ENCODE measurements at places on chromosomes 12 and 14.

DNA sequence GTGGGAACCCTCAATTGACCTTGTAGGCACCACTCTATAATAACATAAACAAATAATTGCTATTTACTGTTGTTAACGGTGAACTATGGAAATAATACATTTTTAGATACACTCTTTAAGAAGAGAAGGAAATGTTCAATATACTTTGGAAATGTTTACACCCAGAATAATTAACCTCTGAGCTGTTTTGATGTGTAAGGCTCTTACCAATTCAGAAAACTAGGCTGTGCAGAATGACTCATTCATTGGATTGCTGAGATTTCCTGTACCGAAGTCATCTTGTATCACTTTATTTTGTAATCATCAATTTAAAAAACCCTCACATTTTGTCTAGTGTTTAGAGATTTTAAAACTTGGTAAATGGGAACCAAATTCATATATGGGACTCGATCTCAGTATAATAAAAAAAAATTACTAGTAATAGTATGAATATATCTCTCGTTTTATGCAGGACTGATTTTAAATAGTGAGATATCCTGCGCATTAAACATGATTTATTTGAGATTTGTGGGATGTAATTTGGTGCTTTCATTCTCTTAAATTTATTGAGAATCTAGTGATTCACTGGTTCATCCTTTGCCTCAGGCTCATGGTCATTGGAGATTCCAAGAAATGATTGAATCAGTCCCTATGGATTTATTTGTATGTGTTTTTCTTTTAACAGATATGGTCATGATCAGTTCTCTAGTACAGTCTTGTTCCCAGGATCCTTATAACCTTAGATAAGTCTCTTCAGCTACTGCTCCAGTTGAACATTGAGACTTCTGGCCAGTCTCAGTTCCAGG, 3.9 kb downstream of the SAMD4A start:
- DNase-seq, result no peak

DNA sequence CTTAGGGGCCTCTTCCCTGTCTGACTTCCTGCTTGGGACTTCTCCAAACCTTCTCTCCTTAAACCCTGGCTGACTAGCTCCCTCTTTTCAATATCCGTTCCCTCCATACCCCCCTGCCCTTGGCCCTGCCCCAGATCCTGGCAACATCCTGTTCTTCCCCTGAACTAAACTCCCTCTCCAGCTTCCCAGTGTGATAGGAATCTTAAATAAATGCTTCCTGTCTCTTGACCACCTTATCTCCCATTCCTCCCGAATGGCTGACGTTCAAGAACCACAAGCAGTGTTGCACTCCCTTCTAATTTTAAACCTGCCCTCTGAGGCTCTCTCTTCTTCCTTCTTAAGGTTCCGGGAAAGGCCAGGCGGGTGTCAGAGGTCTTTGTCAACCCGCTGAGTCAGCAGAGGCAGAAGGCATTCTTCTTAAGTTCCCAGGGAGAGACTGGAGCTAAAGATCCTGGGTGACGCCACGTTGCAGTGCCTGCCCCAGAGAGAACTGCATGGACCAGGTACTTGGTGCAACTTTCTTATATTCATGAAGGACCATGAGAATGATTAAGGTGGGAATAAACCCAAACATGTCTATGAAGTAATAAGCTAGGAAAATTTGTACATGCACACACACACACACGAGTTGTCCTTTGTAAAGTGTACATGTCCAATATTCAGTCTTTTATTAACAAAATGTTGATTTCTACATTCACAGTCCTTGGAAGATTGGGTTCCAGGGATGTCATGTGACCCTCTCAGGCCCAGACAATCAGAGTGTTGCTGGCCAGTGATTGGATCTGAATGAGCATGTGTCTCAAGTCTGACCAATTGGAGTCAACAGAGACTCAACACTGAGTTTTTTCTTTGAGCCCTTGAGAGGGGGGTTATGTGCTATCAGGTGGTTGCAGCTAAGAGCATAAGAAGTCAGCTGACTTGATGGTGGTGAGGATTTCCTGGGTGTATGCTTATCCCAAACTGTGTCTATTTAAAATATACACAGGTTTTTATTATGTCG, 420.2 kb upstream of the TBX3 start:
- no peak for DNase-seq

DNA sequence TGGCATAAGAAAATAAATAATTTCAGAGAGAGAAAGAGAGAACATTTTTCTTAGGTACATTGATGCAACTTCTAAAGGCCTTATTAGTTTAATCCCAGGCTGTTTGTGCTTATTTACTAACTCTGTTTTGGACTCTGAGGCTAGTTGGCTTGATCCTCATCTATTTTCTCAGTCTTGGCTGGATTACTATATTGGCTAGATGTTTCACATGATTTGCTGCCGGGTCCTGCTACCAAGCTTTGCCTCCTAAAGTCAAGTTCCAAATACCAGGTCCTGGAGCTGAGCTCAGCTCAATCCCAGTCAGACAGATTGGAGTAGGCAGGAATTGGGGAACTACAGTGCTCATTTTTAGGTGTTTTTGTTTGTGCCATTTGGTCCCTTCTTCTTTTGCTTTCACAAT, 340.8 kb downstream of the BCAT1 start:
- no peak for DNase-seq

DNA sequence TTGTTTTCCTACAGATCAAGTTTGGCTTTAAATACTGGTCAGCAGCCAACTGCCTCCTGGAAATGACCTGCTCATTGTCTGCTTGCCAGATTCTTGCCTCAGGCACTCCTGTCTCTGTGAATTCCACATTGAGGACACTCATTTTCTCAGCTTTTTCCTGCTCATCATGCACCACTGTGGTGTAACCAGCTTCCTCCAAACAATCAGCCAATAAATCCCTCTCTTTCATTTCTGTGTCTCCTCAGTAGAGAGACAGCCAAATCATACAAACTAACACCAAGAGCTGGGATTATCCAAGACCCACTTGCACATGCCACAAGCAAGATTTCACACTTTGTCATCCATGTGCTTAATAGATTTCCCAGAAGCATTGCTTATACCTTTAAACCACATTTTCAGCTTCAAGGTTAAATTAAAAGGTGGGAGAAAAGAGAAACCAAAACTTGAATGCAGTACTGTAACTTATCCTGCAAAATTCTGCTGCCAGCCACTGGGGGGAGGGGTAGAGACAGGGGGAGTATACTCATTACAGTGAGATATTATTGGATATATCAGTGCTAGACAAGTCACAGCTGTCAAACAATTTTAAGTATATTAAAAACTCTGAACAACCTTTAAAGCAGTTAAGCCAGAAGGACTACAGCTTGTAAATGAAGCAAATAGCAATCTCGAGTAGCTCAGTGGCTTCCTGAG, 105.0 kb downstream of the PPP2R5E start:
- DNase-seq, result peak; percentile 3

DNA sequence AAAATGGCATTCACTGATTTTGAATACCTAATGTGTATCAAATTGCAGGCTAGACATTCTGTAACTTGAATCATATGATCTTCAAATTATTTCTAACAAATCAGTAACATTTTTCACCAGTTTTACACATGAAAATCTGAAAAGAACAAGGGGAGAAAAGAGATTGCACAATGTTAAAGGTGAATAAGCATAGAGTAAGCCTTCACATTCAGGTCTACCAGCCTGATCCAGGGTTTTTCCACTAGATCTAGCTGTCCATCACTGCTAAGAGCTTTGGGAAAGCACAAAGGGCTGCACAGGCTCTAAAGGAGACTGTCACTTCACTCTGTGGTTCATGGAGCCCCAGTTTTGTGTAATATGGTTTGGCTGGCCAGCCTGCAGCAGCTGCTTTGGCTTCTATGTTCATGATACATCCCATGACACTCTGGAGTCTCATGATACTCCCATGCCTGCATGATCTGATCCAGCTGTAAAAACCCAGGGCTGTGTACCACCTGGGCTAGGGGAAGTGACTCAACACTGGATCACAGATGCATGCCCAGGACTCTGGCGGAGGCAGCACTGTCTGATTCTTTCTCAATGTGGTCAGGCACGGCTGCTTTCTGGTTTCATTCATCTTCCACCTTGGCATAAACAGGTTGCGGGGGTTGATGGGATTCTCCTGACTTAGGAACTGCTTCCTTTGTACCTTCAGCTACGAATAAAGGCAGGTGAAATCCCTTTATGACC, 859.7 kb downstream of the GALC start:
- DNase-seq, result no peak

DNA sequence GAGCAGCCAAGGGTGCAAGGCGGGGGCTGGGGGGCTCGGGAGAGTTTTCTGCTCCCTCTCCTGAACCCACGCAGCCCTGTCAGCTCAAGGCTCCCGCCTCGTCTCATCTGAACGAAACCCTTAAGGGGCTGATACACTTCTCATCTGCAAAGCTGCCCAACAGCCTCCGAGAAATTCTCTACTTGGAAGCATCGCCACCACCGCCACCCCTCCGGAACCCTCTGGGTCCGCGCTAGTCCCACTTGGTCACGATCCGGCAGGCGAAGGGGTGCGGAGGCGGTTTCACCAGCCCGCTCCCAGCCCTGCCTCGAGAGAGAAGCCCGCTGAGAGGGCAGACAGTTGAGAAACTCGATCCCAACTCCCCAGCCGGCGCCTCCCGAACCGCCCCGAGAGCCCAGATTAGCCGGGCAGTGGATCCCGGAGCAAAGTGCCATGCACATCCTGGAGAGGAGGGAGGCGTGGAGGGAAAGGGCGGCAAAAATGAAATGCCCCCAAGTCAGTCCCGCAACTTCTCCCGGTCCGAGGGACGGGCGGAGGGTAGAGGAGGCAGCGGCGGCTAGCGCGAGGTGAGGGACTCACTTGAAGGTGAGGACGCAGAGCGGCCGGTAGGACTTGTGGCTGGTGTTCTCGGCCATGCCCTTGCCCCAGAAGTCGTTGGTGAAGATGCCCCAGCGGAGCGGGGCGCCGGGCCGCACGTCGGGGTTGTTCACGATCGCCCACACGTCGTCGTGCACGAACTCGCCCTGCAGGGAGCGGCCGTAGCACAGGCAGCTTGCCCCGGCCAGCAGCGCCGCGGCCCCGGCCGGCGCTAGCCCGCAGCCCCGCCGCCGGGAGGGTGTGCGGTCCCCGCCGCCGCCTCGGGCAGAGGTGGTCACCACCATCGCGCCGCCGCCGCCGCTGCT, 620 bp downstream of the TMTC1 start:
- no peak for DNase-seq

- no peak for DNase-seq
These were observed 42.1 kb downstream of the CCDC91 start for GRCh38 chr12:28232211-28232928.

- DNase-seq, result no peak
These were observed 121.5 kb downstream of the ADGRD1 start for GRCh38 chr12:131075194-131075593.

- no peak for DNase-seq
These were observed 27.8 kb downstream of the GUCY2C start for GRCh38 chr12:14668591-14668990.

GRCh38 chr14:23351681-23352505, 794 bp downstream of the SLC22A17 start:
- DNase-seq, result no peak

DNA sequence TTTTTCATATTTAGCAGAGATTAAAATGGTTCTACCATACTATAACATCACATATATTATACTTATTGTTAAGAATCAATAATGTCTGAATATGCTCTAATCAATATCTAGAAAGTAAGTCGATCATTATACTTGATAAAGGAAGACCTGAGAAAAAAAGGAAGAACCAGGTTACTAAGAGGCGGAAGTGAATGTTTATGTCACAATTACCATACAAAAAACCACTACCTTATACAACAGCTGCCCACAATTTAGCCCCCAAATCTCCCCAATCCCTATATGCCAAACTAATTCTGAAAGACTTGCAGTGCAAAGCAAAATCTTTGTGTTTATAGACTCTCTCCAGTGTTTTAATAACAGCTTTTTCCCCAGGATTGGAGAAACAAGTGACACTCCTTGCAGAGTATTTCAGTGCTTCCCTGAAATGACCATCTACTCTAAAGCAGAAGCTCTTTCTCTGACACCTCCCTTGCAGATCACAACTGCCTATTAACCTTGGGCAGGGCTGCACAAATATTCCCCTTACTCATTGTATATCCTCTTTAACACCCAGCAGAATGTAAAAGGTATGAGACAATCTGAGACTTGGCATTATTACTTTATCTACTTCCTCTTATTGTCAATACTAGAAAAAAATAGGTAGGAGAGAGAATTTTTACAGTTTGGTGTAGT, 12.7 kb upstream of the SLC2A3 start:
- no peak for DNase-seq

DNA sequence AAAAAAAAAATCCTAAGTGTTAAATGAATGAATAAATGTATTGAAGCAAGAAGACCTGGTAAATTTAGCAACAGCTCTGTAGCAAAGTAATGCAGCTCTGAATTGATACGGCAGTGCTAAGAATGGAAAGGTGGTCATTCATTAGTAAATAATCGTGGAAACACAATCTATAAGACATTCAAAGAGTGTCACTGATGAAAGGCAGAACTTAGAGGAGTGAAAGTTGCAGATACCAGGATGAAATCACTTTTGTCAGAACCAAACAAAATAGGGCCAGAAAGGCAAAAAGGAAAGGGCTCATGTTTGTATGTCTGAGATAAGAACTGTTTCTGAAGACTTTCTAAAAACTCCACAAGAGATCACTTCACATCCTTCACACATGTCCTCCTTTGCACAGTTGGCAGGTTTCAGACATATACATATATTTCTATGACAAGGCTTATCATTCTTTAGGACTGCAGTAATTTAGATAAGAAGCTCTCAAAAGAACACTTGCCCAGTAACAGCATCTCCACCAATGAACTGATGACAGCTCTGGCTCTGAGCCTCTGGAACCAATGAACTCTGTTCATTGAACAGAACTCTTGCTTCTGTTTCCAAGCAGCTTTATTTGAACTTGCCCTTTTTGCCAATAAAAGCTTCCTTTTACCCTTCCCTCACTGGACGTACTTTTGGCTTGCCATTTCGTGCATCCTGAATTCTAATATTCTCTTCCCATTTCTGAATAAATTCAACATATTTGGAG, 4.2 kb upstream of the LRR1 start:
- no peak for DNase-seq

DNA sequence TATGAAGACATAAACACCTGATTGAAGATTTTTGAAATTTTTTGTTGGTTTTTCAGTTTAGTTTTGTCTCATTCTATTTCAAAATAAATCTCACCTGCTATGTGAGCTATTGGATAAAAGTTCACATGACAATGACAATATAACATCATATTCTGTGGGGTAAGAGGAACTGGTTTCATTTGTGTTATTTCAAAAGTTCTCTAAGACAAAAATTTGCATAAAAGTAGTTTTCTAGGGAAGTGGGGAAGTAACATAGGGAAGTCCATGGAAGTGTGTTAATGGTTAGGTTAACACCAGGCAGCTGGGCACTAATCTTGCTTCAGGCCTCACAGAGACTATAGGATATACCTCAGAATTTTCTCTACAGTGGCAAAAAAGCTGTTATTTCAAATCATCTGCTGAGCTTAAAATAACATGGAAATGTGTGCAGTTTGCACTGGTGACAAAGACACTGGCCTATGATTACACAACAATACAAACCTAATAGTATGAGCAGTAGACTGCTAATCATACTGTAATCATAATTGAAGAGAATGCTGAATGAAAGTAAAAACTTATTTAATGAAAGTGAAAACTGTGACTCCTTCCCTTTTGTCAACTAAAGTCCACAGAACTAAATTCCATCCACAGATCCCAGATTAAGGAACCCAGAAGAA, 710.6 kb upstream of the TMEM132C start:
- no peak for DNase-seq
